ENCODE measurements at places on chromosomes 3 and 15.

DNA sequence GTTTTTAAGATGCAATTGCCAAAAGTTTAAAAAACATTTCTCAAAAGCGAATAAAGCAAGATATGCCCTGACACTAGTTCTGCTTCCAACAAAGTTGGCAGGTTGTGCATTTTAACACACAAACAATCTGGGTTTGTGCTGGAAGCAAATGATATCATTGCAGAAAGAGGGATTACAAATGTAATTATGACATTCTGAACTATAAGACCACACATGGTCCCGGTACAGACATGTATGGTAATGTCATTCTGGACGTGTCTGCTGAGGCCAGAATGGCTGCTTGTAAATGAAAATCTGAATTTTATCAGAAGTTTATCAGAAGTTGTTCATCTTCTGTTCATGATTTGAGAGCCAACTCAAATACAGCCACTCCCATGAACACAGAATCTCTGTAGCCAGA is 10.7 kb downstream of the TMC3 start:
- no peak for DNase-seq

DNA sequence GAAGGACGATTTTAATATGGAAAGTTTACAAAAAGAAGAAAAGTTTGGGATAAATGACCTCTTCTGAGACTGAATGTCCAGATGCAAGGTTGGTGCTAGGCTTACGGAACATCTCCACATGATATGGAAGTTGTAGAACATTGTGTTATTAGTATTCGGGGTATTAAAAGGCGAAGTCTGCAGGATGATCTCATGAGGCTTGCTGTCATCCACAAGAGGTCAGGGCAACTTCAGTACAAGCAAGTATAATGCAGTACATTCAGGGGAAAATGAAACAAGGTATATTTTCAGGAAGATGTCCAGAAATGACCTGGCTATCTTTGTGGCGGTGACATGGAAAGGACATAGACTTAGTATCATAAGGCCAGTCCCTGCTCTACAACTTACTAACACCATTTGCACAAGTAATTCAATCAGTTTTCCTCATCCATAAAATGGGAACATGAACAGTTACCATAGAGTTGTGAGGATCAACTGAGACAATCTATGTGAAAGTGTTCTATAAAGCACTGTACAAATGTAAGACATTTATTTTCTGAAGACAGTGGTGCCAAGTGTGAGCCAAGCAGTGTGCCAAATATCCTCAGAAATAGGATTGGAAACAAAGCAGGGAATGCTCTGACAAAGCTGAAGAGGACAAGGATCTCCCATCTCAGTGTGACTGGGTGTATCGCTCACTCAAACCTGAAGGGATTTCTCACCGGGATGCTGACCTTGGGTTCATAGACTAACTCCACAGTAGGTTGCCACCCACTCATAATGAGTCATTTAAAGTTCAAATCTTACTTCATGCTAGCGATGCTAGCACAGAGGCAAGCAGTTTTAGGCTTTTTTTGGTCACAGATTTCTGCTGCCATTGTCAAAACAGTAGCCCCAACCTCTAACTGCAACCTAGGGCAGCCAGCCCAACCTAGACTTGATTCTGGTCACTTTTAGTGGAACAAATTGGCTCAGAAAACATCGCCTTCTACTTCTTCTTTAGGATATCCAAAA is 118.3 kb downstream of the TIGIT start:
- no peak for DNase-seq

DNA sequence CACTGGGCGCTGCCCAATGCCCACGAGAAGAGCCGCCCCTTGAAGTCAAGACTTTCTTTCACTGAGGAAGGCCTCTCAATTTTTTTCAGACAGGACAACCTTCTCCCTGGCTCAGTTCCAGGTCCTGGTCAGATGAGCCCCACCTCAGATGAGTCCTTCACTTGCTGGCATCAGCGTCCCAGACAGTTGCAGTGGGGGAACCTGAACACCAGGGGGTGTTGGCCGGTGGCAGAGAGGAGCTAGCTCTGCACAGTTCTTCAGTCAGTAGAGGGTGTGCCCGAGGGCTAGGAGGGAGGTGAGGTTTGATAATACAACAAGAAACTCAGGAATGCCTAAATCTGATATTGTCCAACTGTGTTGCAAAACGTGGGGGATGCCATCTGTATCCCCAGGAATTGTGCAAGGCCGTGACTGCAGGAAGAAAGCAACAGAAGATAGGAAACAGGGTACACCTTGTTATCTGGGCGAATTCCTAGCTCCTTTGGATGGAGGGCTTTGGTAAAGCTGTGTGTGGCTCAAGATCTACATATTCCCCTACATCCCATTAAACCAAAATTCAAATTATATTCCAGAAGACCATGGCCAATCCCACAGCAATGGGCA is 34.3 kb downstream of the CCR3 start:
- DNase-seq: peak; percentile 62

DNA sequence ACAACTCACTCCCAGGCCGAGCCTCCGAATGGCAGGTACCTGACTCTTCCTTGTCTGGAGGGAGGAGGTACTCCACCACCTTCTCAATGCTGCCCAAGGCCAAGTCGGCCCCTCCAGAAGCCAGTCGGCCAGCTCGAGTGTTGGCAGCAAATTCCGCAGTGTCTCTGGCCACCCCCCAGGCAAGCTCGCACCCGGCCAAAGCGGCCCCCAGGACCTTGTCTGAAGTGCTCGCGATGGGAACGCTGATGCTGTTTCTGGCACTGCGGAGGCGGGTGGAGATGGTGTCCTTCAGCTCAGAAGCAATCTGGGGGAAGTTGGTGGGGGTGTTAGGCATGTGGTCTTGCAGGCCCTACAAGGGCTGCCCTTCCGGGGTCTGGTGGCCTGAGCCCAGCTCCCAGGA is 9.2 kb downstream of the PLIN1 start:
- DNase-seq: no peak

DNA sequence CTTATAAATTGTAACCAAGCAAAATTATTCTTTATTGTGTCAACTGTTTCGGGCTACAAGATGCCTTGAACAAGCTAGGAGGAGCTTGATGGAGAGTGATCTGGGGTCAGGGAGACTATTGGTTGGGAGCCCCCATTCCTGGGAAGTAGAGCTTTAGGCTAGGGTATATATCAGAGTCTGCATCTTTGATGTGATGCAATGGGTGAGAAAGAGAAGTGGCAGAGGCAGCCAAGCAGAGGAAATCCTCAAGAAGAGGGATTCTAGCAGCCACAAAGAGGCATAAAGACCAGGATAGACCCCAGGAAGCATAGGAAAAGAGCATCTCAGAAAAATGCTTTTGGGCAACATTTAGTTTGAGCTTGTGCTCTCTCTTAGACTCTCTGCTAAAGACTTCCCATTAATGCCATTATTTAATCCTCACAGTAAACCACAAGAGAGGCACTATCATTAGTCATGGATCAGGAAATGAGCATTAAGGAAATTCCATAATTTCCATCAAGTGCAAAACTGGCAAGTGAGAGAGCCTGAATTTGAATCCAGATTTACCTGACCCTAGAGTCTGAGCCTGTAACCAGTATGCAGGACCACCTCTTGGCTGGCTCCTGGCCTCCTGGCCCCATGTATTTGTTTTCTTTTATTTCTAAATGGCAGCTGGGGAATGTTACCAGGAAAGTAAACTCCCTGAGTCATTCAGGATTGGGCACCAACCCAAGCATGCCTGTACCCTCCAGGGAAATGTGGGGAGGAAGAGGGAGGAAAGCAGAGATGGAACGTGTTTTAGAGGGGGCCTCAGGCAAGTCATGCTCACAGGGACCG is 118.7 kb downstream of the RPL22L1 start:
- no peak for DNase-seq

GRCh38 chr15:68196445-68197169 is 8.5 kb downstream of the CALML4 start:
- no peak for DNase-seq

- no peak for DNase-seq
These were observed 25.9 kb downstream of the SERP1 start for GRCh38 chr3:150520408-150520807.

DNA sequence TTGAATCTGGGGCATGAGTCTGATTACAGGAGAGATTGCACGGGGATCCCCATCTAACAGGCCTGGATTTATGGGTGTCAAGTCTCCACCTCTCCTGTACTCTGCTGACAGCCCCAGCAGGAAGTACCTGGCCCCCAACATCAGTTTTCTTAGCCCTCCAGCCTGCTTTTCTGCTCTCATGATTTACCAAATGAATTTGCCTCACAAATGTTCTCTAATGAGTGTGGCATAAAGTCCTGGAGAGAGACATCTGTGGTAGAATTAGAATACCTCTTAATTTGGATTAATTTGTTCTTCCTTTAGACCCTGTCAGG is 60.1 kb downstream of the FNDC3B start:
- DNase-seq: no peak

DNA sequence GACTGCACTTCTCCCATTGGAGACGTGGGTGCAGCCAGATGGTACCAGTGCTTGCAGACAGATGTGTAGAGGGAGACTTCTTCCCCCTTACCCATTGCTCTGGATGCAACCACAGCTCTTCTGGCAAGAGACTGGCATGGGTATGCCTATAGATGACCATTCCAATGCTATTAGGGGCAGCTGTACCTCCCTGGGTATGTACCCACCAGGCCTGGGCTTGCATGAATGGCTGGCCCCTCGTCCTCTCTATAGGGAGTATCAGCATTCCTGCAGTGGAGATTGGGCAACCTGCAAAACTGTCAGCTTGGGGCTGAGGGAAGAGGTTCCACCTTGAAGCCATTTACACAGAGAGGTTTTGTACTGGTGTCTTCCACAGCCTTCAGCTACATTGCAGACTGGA is 57.6 kb upstream of the FXR1 start:
- no peak for DNase-seq

GRCh38 chr3:192817053-192817452 is 89.7 kb upstream of the FGF12 start:
- no peak for DNase-seq

DNA sequence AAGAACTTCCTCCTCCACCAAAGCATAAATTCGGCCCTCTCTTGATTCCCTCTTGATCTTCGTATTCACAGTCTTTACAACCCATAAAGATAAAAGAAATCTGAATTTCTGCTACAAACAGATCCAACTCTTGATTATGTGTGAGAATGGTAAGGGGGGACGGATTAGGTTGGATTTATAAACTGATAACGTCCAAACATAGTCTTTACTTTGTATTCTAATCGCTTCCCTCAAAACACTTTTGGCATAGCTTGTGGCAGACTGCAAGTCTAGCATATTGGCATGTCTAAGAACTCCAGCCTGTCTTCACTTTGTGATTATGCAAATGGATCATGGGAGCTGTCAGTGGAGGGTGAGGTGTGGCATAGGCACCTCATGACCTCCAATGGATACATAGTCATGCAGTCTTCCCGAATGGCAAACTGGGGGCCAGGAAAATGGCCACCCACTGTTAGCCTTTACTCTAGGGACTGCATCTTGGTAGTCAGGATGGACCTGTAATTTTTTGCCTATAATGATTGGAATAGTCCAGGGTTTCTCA is 24.3 kb upstream of the GPR171 start:
- no peak for DNase-seq

Measured in effector memory CD4-positive, alpha-beta T cell (primary cell).